ENCODE measurements at places on chromosomes 3 and 15.

DNA sequence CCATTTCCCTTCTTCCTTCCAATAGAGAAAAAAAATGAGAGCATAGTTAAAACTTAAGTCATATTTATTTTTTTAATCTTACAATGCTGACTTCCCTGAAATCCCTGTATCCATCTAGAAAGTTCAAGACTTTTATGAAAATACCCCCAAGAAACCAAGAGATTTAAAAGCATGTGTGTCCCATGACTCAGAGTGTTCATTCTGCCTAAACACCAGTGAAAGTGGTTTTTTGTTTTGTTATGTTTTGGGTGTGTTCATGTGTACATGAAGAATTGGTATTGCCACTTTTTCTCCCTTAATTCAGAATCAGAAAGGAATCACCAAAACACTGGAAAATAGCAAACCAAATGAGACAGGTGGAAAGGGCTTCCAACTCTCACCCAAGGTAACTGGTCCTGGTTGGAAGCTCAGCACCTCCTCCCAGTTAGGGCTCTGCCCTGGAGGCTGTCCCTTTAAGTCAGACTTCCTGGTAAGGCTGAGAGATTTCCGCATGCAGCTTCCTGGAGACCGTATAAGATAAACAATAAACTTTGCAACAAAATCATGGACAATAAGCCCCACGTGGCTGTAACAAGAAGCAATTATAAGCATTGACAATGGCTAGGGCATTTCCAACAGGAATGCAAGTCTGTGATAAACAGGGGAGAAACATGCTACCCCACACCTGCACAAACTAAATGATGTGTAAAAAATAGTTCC is 121.9 kb upstream of the ARHGEF3 start:
- DNase-seq, result no peak

DNA sequence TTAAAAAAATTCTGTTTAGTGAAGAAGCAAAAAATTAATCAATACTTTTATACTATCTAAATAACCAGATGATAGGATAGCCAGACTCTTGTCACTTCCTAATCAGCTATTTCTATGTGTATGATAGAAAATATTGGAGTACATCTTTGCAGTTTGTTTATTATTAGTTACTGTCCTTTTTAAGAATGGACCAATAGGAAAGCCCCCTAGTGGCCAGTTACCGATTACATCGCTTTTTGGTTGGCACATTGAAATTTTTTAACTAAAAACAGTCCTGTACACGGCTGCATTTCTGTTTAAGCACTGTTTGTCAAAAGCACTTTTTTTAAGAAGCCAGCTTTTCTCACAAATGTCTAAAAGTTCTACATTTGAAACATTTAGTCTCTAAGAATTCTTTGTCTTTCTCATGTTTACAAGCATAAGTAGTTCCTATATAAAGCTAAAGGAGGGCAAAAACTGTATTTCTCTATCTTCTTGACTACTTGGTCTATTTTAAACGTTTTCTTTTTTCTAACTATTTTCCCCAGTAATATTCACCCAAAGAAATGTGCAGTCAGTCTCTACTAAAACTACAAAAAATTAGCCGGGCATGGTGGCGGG is 253.2 kb upstream of the LRTM1 start:
- DNase-seq, result no peak

GRCh38 chr3:117692416-117692995 is 982.9 kb downstream of the TUSC7 start:
- DNase-seq, result no peak

- no peak for DNase-seq
Measured at GRCh38 chr3:195548987-195549386, 5.9 kb upstream of the PPP1R2 start.

- DNase-seq, result no peak
Measured at GRCh38 chr3:52528586-52529375, 4.9 kb downstream of the NT5DC2 start.

DNA sequence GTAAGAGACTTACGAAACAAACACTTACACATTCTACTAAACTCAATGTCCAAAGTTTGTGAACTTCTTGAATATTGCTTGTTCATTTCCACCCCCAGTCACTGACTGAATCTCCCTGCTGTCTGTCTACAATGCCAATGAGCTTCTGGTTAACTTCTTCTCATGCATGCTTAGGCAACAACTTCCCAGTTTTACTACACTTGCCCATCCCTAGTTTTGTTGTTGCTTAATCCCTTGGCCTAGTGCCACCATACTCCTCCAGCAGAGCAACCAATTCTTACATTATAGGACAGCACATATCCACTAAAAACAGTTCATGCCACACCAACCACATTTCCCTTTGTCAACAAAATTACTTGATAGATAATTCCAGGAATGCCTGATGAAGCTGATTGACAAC is 40.9 kb upstream of the CCR2 start:
- DNase-seq, result no peak

GRCh38 chr15:31456354-31457060 is 129.9 kb downstream of the KLF13 start:
- DNase-seq, result no peak

GRCh38 chr3:60884005-60884404 is 367.2 kb downstream of the FHIT start:
- DNase-seq, result no peak

DNA sequence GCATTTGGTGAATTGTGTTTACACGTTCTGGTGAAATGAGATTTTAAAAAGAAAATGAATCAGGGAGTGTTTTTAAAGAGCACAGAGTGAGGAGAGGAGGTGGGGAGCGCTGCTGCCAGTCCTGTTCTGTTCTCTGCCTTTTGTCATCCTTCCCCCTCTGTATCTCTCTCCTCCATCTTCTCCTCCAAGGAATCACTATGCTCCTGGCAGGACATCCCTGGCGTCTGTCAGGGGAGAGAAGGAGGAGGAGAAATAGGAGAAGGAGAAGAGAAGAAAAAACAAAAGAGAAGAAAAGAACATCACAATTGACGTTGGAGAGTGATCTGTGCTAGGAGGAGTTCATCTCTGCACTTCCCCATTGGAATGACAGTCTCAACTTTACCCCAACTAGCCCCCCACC is 627.6 kb upstream of the TBL1XR1 start:
- DNase-seq, result peak; percentile 15

GRCh38 chr15:75123395-75123794 is 78.3 kb upstream of the C15orf39 start:
- no peak for DNase-seq

GRCh38 chr3:43296565-43296964 is 10.2 kb downstream of the SNRK start:
- no peak for DNase-seq

GRCh38 chr3:44409640-44410410 is 67.6 kb downstream of the ZNF445 start:
- no peak for DNase-seq

DNA sequence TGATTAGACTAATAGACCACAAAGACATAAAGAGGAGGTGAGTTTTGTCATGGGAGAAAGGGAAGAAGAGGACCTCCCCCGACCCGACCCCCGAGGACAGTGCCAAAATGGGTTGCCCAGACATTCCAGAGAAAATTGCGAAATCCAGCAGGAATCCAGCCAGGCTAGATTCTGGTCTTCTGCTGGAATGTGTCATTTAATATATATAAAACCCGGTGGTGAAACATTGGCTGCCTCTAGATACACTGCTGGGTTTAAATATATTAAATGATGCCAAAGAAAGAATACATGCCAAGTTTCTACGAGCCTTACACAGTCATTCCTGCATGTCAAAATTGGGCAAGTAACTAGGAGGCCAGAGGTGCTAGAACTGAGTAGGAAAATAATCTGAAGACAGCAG is 45.3 kb upstream of the SPESP1 start:
- no peak for DNase-seq

- no peak for DNase-seq
Measured at GRCh38 chr3:194816748-194817591, 131.3 kb downstream of the FAM43A start.

DNA sequence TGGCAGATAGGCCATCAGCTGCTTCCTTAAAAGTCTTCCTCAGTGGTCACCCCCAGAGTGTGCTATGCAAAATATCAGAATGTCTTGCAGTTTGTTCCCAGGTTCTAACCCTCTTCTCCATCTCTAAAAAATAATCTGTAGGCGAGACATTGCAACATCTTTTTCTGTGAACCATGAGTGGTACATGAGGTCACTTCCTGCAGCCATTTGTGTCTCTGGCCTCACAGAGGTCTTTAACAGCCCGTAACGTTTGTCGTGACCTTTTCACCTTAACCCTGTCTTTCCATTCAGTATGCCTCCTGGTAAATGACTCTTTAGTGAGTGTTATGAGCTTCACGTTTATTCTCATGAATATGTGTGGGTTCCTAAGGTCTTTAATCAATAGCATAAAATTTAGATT is 145.4 kb downstream of the KLHL25 start:
- no peak for DNase-seq

- DNase-seq, result no peak
Measured at GRCh38 chr3:187290503-187290902, 1.0 kb downstream of the MASP1 start.

DNA sequence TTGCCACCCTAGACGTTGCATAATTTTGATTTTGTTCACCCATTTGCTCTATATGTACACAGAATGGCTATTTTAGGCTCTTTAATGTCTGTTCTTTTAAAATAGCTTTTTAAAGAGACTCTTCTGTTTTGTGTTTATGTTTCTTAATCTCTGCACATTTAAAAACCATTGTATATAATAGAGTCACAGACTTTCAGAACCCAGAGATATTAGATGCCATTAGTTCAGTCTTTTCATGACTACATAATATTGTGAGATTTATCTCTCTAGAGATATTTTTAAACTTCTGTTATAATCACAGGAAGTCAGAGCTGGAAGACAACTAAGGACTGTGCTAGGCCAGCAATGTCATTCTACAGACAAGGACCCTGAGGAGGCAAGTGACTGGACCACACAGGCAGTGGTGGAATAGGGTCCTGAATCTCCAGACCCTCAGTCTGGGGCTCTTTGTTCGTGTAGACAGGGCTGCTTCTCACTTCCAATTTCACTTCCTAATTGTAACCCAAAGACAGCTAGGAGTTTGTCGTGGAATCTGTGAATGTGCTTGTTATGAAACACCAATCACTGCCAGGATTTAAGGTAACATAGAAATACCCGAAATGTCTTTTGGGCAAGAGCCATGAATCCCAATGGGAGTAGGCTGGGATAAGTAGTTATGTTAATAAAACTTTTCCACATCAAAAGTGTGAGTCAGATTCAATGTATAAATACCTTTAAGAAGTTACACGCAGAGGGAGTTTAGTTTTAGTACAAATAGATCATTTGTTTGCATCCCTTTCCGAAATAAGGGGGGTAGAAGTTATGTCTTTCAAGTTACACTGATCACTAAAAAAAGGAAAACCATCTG is 165.2 kb upstream of the ROPN1 start:
- DNase-seq, result no peak

DNA sequence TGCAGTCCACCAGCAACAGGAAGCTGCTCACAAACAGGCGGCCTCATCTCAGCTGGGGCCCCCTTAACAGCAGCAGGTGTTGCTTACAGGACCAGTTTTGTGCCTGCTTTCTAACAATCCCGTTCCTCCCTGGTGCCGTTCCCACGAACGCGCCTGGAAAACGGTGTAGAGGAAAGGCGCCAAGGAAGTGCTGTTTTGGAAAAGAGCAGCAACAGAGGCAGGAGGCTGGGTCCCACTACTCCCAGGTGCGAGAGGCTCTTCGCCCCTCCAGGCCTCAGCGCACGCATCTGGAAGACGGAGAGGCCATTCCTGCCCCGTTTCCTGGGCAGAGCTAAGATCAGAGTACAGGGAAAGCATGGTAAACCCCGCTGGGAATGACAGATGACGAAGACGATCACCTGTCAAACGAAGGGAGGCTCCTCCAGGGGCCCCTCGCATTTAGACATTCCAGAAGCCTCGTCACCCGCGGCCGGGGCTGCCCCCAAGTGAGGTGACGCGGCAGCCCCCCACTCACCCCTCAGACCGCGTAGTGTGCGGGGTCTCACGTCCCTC is 603 bp downstream of the SCAPER start:
- no peak for DNase-seq

- no peak for DNase-seq
Measured at GRCh38 chr3:123158330-123158729, 43.4 kb upstream of the SEC22A start.

DNA sequence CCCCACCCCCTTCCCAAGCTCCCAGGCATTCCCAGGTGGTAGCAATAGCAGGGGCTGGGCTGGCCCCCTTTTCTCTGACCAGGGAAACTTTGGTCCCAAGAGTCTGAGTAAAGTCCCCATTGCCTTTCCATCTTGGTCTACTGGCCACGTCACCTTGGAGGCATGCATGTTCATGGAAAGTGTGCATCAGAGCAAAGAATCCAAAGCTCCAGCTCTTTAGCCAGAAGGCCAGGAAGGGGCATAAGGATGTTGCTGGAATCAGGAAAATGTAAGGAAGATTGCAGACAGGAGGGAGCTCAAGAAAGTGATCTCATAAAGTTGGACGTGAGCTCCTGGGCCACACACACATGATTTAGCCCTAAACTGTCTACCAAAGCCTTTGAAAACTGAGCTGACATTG is 63.6 kb downstream of the KBTBD12 start:
- DNase-seq, result no peak

- peak; percentile 11 for DNase-seq
Measured at GRCh38 chr15:99447497-99448371, 118.0 kb upstream of the MEF2A start.

GRCh38 chr15:85730001-85730820 is 64.5 kb downstream of the KLHL25 start:
- DNase-seq, result peak; percentile 23

- DNase-seq, result no peak
Measured at GRCh38 chr3:36843065-36844051, 79.0 kb upstream of the DCLK3 start.

- no peak for DNase-seq
Measured at GRCh38 chr3:22231061-22231460, 480.1 kb upstream of the ZNF385D start.

- peak; percentile 25 for DNase-seq
Measured at GRCh38 chr15:70605606-70606410, 157.6 kb downstream of the UACA start.

GRCh38 chr3:184015381-184016019 is 2.2 kb downstream of the ABCC5 start:
- DNase-seq, result no peak

- DNase-seq, result no peak
Measured at GRCh38 chr3:110420158-110420641, 651.4 kb upstream of the NECTIN3 start.

DNA sequence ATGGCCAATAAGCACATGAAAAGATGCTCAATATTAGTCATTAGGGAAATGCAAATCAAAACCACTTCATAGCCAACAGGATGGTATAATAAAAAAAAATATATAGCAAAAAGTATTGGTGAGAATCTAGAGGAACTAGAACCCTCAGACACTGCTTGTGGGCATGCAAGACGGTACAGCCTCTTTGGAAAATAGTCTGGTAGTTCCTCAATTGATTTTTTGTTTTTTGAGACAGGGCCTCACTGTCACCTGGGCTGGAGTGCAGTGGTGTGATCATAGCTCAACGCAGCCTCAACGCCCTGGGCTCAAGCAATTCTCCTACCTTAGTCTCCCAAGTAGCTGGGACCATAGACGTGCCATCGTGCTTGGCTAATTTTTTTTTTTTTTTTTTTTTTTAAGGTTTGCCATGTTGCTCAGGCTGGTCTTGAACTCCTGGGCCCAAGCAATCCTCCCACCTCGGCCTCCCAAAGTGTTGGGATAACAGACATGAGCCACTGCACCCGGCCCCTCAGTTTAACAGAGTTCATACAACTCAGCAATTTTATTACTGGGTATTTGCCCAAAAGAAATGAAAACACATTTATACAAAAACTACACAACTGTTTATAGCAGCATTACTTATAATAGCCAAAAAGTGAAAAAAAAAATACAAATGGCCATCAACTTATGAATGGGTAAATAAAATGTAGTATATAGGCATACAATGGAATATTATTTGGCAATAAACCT is 5.1 kb downstream of the PRC1 start:
- DNase-seq, result no peak

GRCh38 chr15:57388464-57388863 is 12.2 kb downstream of the CGNL1 start:
- DNase-seq, result no peak
